ENCODE measurements at places on chromosomes 16 and 17.

DNA sequence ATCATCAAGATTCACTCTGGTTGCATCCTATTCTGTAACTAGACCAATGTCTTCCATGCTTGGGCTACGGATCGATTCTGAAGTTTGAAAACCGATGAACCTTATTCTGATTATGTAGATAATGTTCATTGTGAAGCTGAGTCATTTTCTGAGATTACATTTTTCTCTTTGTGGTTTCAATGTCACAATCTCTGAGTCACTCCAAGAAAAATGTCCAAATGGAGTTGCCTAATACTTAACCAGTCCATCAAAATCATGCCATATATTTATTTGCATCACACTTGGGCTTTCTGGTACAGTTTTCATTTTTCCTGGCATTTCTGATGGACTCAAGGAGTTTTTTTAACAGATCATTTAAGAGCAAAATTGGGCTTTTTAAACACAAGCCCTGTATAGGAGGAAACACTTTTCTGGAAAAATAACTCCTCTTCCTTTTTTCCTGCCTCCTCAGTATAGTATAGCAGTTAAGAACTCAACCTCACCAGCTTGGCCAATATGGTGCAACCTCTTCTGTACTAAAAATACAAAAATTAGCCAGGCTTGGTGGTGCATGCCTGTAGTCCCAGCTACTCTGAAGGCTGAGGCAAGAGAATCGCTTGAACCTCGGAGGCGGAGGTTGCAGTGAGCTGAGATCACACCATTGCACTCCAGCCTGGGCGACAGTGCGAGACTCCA is 17.5 kb downstream of the CACNG3 start:
- no peak for DNase-seq

GRCh38 chr17:20141198-20141972 is 132.2 kb downstream of the SPECC1 start:
- DNase-seq, result no peak

DNA sequence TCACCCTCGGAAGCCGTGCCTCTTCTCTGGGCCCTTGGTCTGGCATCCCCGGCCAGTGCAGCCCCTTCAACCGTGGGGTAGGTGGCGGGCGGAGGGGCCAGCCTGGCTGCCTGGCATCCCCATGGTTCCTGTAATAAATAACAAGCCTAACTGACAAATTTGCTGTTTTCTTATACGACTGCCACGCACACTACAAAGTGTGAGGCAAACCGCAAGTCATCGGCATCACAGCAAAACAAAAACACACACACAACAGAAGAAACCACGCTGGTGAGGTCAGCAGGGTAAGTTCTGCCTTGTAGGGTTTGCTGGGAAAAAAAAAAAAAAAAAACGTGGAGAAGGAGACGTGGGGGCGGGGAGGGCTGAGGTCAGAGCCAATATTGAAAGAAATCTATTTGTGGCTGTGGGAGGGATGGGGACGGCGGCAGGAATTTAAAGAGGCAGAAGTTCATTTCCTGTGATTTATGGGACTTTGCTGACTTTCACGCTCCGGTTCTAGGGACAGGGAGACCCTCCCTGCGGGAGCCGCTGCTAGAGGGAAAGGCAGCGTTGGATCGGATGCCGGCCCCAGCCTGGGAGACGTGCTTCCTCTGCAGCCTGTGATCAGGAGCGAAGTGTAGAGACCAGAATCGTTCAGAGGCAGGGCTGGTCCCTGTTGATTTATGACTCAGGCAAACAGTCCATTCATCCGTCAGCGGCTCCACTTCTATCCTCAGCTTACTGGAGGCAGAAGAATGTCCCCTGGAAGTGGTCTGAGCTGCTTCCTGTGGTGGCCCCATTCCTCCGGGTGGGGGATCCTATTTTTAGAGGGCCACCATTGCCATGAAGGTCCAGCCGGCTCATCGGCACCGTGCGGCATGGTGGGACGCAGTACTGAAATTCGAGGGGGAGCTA is 162.8 kb downstream of the FOXL1 start:
- no peak for DNase-seq

GRCh38 chr16:19876501-19877059 is 8.1 kb downstream of the GPRC5B start:
- DNase-seq, result no peak
